ENCODE measurements at places on chromosomes 3 and 15.
A peak's percentile ranks its signal among the peaks of the same experiment; 100 is the strongest.

GRCh38 chr3:183129243-183129642 lies 29.9 kb upstream of the MCCC1 start:
- DNase-seq = no peak

DNA sequence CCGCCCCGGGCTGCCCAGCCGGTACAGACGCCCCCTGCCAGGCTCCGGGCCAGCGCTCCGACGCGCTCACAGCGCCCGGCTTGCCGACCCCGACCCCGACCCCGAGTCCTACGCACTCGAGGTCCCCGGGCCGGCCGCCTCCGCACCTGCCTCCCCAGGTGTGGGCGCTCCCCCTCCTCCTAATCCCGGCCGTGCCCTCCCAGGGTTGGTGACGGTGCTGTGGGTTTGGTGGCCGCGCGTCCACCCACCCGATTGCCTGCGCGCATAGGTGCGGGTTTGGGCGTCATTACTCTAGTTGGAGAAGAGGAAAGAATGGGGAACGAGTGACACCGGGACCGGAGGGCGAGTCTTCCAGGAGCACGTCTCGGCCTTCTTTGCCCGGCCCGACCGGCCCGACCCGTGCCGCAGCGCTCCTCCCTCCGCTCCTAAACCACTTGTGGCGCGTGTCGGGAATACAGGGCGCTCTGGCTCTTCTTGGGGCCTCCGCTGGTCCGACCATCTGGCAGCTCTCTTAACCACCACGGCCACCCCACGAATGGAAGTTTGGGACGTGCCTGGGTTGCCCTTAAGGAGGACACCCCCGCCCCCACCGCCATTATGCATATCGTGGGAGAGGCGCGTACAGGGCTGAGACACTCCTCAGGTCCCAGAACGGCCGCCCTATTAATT lies 810 bp upstream of the THRB start:
- no peak for DNase-seq

DNA sequence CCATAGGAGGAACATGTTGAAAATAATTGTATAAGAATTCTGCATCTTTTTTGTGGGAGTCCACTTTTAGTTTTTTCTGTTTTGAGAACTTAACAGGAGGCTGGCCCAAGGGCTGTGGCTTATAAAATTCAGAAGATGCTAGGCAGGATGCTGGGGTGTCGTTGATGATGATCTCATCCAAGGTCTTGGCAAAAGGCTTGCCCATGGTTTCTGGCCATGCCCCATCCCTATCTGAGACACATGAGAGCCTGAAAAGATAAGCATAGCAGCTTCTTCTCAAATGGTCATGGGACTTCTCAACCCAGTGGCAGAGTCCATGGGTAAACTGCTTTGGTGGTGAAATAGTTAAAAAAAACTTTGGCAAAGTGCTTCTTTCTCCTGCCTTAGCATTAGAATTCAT lies 35.2 kb downstream of the CMSS1 start:
- DNase-seq = no peak

- DNase-seq = no peak
These were observed 287.5 kb downstream of the MAGI1 start for GRCh38 chr3:65751123-65751700.

GRCh38 chr3:123371859-123372685 lies 76.8 kb downstream of the ADCY5 start:
- no peak for DNase-seq

- DNase-seq = no peak
These were observed 184.6 kb upstream of the GPR149 start for GRCh38 chr3:154614601-154615000.

- peak; percentile 33 for DNase-seq
These were observed 80.5 kb upstream of the PLXND1 start for GRCh38 chr3:129686941-129687340.

DNA sequence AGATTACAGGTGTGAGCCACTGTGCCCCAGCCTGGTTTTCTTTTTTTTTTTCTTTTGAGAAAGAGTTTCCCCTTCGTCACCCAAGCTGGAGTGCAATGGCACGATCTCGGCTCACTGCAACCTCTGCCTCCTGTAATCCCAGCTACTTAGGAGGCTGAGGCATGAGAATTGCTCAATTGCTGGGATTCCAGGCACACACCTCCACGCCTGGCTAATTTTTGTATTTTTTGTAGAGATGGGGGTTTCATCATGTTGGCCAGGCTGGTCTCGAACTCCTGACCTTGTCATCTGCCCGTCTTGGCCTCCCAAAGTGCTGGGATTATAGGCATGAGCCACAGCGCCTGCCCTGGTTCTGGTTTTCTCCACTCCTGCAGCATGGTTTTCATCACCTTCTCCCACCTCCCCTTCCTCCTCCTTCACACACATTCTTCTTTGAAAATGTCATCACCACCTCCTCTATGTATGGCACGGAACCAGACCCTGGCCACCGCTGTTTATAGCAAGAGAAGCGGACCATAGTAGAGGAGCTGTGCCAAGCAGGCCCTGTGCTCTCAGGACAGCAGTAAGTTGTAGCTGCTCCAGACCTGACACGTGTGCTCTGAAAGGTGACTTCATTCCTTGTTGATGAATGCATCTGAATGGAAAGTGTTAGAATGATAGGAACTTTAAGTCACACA lies 14.6 kb upstream of the AHSG start:
- no peak for DNase-seq

DNA sequence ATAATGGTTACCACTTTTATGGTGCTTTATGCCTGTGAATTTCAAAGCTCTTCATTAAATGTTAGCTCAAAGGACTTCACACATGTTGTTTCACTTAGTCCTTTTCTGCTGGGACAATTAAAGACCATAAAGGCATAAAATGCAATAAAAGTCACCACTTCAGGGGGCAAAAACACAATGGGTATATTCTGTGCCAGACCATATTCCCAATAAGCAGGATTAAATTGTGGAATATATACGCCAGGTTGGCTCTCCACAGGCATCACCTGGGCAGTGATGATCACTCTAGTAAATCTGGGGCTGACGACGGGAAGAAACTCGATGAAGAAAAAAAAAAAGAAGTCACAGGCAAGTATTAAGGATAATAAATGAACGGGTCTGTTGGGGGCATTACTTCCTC lies 370.2 kb upstream of the CNTN4 start:
- DNase-seq = no peak

DNA sequence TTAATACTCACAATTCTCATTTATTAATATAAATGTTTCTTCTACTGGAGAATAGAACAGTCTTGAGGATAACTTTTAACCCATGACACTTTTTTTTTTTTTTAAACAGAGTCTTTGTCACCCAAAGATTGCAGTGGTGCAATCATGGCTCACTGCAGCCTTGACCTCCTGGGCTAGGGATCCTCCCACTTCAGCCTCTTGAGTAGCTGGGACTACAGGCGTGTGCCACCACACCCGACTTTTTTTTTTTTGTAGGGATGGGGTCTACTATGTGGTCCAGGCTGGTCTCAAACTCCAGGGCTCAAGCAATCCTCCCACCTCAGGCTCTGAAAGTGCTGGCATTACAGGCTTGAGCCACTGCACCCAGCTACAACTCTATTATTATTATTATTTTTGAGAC lies 34.5 kb downstream of the PIK3CB start:
- DNase-seq = no peak

- no peak for DNase-seq
These were observed 765.8 kb upstream of the ROBO1 start for GRCh38 chr3:80533553-80533952.

GRCh38 chr15:73799466-73799865 lies 46.3 kb upstream of the INSYN1 start:
- no peak for DNase-seq

DNA sequence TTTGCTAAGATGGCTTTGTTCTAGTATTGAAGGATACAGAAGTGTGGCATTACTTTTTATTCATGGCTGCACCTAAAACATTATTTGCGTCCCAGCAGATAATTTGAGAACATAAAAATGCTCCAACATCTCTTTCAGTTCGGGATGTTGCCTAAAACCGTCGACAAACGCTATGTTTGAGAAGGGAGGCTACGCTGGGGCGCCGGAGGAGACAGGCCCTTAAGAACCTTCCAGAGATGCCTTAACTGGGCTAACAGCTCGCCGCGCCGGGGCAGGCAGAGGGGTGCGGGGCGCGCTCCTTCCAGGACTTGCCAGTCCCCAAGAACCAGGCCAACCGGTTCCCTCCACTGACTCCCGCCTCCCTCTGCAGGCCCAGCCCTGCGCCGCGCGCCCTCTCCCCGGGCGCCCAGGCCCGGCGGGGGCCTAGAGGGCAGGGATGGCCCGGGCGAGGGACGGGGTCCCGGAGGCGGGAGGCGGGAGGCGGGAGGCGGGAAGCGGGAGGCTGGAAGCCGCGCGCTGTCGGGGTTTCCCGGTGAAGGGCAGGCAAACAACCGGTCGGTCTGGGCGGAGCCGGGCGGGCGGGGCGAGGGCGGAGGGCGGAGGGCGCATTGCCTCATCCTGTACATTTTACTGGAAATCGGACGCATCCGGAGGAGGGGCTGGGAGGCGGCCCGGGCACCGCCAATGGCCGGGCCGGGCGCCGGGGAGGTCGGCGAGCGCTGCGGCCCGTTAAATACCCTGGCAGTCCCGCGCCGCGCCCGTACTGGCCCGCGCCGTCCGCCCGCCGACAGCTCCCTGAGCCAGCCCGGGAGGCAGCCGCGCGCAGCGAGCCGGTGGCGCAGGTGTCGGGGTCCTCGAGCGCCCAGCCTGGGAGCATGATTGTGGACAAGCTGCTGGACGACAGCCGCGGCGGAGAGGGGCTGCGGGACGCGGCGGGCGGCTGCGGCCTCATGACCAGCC lies at the start of gene NFKBIZ:
NFKBIZ (plus strand) TSS at position 761 of the 960 bp plus-strand sequence; CDS start at position 876, 115 bp downstream.
- DNase-seq = no peak

GRCh38 chr3:126522363-126522788 lies 1.6 kb upstream of the CHST13 start:
- no peak for DNase-seq
